K562 (cell line): ENCODE measurements at places on chromosomes 3 and 15. TPM values are rescaled to one million over a fixed set of nuclear protein-coding genes. Genes with fewer than 3 reads are reported as not detected.

PTH1R gene
- polyA plus RNA-seq: not detected in 2 replicates

ESYT3 gene
- not detected in 2 replicates for polyA plus RNA-seq

- no peak for DNase-seq
Measured at GRCh38 chr15:78048628-78048920, 28.9 kb downstream of the TBC1D2B start.

GRCh38 chr3:47601281-47601680, 22.6 kb upstream of the CSPG5 start:
- DNase-seq: no peak

DNA sequence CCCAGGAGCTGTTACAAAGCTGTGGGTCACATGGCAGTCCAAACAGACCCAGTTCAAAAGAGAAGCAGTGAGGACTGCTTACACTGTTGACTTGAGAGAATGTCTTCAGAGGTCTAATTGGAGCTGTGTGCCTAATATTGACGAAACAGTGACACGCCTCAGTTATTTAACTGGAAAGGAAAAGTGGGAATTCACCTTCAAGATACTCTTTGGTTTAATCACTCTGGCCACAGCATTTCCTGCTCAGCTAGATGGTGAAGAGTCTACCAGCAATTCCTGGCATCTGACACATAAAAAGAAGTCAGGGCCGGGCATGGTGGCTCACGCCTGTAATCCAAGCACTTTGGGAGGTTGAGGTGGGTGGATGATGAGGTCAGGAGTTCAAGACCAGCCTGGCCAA, 326.4 kb downstream of the SV2B start:
- DNase-seq: no peak

GRCh38 chr3:28042095-28042635, 199.3 kb upstream of the CMC1 start:
- DNase-seq: no peak

DNA sequence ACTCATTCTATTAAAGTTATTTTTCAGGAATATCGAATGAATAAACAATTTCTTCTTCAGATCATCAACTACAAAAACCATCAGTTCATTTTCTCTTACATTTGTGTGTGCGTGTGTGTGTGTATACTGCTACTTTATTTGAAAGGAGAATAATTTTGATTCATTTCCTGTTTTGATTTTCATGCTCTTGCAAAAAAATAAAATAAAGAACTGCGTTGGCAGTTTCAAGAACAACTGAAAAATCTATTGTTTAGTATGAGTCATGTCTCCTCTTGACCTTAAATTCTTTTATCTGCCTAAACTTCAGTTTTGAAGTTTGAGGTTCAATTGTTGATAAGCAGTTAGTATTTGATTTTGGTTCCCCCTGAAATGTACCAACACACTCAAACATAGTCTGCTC, 540.8 kb downstream of the FGF12 start:
- no peak for DNase-seq

DNA sequence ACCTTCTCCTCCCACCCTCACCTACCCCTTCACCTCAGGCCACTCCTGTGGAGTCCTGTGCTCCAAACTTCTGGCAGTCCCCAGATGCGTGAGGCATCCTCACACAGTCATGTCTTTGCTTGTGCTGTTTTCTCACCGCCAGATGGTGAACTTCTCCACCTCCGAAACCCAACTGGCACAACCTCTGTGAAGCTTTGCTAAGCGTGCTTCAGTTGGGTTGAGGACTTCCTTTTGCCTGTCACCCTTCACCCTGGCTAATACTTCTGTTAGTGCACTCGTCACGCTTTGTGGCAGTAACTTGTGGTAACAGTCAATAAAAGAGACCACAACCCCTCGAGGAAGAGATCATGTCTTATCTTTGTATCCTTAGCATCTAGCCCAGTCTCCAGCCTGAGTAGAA, 42.0 kb upstream of the SKOR1 start:
- no peak for DNase-seq

DNA sequence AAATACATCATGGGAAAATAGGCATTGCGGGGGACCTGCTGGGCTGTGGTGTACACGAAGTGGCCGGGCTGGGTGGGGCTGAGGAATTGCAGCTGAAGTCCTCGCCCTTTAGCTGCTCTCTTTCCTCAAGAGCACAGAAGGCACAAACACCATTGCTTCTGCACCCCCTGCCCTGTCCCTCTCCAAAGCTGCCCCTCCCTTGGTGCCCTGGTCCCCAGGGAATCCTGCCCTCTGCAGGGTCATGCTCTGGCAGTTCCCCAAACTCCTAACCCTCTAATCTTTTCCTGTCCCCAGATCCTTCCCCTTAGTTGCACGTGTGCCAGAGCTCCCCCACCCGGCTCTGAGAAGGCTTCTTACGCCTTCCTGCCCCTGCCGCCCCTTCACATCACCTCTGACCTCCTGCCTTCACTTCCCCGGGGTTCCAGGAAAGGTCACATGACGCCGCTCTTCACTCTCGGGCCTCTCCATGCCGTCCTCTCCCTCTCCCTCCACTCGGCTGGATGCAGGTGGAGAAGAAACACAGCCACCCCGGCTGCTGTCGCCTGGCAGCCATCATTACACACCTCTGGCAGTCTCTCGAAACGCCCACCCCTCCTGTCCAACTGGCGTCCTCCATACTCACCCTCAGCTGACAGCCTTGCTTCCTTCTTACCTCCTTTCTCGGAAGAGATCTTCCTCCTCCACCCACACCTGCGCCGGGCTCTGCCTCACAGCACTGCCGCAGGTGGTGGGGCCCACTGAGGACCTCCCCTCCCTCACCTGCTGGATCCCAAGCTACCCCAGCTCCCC, 6.9 kb upstream of the PCSK6 start:
- DNase-seq: peak; percentile 48
